ENCODE measurements at places on chromosomes 13 and 19. TPM values are rescaled to one million over a fixed set of nuclear protein-coding genes. Genes with fewer than 3 reads are reported as not detected.

FBN3 gene
- not detected for total RNA-seq

- no peaks in the 10 kb centered on the region for H3K36me3 ChIP-seq
- DNase-seq, result peak; percentile 15
- H3K4me3 ChIP-seq, result peak overlapping the region; percentile 86
- H3K27me3 ChIP-seq, result no peaks in the 10 kb centered on the region
- H3K27ac ChIP-seq, result peak overlapping the region; percentile 84
Measured at GRCh38 chr19:6278740-6279619, 795 bp downstream of the MLLT1 start.

DNA sequence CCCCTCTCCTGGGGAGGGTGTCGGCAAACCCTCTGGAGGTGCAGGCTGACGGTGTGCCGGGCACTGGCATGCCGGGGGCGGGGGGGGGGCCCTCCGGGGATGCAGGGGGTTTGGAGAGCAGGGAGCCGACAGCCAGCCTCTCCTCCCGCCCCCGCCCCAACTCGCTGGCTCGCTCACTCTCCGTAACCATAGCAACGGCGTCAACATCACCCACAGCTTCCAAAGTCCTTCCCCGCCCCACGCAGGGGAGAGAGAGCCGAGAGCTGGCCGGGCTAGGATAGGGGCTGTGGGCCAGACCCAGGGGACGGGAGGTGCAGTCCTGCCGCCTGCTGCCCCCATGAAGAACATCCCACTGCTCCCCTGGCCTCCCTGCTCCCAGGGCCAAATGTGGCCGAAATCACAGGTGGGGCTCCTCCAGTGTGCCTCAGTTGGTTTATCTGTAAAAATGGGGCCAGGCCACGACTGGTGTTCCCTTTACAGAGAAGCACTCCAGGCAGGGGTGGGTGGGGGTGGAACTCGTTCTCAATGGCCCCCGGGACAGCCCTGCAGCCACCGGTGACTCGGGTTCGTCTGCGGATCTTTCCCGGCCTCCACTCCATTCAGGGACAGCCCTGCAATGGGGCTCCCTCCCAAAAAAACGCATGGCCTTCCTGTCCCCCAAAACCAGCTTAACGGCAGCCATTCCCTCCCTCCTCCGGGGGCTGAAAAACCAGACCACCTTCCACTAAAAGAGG is 3.2 kb downstream of the KLF16 start:
- H3K4me1 ChIP-seq, result peaks cover 35% of the 10 kb centered on the region
- no peaks in the 10 kb centered on the region for H3K36me3 ChIP-seq
- no peaks in the 10 kb centered on the region for H3K27me3 ChIP-seq
- H3K4me3 ChIP-seq, result no peak overlapping the region
- DNase-seq, result peak; percentile 76

GRCh38 chr13:28611654-28612131 is 47.2 kb upstream of the POMP start:
- peak overlapping the region; percentile 70 for H3K27ac ChIP-seq
- DNase-seq, result peak; percentile 30
- H3K4me1 ChIP-seq, result peaks cover 28% of the 10 kb centered on the region
- H3K27me3 ChIP-seq, result no peaks in the 10 kb centered on the region
